ENCODE measurements at places on chromosomes 13 and 19. TPM values are rescaled to one million over a fixed set of nuclear protein-coding genes. Genes with fewer than 3 reads are reported as not detected.
A peak's percentile ranks its signal among the peaks of the same experiment; 100 is the strongest.

GRCh38 chr13:109941221-109941620 lies 154.8 kb upstream of the IRS2 start:
- DNase-seq: no peak

Gene VSTM1
- total RNA-seq: not detected

Gene PNMA8B
- 6.2 TPM for total RNA-seq

Gene MAMSTR
- 1.1 TPM for total RNA-seq

Gene GGACT
- total RNA-seq: 3.3 TPM

Gene C1QTNF9
- not detected for total RNA-seq

GRCh38 chr13:43732726-43733125 lies 54.0 kb downstream of the ENOX1 start:
- no peak for DNase-seq

Gene PLVAP
- 1.6 TPM for total RNA-seq

GRCh38 chr19:29923653-29924052 lies 18.4 kb upstream of the URI1 start:
- DNase-seq: no peak

GRCh38 chr19:858868-859843 lies at the start of gene CFD:
CFD (plus strand) TSS chr19:859664; CDS start chr19:859690, 26 bp downstream.
- DNase-seq: no peak

- no peak for DNase-seq
Measured at GRCh38 chr19:1070931-1071791, 4.2 kb downstream of the ARHGAP45 start.

DNA sequence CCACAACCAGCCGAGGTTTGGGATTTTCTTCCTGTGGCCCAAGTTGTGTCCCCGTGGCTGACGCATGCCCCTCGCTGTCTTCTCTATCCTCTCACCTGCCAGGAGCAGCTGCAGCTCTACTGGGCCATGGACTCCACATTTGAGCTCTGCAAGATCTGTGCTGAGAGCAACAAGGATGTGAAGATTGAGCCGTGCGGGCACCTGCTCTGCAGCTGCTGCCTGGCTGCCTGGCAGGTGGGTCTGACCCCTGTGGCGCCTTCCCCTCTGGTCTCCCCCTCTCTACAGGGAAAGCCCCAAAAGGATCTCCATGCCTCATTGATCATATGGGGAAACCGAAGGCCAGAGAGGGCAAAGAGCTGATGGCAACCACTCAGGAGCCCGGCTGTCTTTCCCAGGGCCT lies 14.6 kb downstream of the CBLC start:
- DNase-seq: no peak

Gene LGALS13
- total RNA-seq: not detected

DNA sequence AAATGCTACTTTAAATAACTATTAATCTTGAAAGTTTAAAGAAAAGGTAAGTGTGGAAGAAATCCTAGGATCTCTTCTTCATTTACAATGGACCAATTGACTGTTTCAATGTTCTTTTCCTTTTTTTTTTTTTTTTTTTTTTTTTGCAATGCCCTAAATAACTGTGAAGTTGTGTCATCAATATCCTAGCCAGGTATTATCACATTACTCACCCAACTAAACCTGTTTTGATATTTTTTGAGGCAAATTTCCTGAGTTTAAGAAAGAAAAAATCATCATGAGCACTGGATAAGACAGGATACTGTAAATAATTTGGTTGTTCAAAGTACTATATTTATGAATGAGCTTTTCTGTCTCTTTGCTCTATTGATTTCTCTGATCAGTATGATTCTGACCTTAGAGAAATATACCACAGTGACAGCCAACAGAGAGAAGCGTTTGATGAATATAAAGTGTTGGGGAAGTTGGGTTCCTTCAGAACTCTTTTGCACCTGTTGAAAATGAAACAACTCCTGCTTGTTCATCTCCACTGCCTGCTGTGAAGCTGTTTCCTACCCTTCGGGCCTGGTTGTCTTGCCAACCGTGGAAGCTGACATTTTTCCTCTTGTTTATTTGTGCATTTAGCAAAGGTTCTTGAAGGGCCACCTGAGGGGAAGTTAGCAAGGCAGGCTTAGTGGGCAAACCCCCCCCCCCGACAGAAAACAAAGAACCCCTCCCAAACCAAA lies 1220.5 kb upstream of the SLC10A2 start:
- no peak for DNase-seq

Gene GNG7
- 4.5 TPM for total RNA-seq

- DNase-seq: no peak
Measured at GRCh38 chr13:113325779-113326178, 28.7 kb downstream of the LAMP1 start.

- DNase-seq: peak; percentile 92
Measured at GRCh38 chr19:38506723-38507550, 73.4 kb downstream of the RYR1 start.

- DNase-seq: no peak
Measured at GRCh38 chr19:48705431-48705830, 9.7 kb downstream of the FUT2 start.

Gene CATSPERD
- 0.27 TPM for total RNA-seq

Measured in cerebellum (tissue), 4 donors.